Erythroblast (primary cell): ENCODE measurements at places on chromosomes 11 and 22.

GRCh38 chr11:26418386-26418912 lies 86.5 kb downstream of the ANO3 start:
- no peak for DNase-seq

- no peak for DNase-seq
Measured at GRCh38 chr11:119800171-119800570, 71.2 kb upstream of the NECTIN1 start.

GRCh38 chr22:38398609-38399461 lies 56.2 kb downstream of the KCNJ4 start:
- peak; percentile 94 for DNase-seq

DNA sequence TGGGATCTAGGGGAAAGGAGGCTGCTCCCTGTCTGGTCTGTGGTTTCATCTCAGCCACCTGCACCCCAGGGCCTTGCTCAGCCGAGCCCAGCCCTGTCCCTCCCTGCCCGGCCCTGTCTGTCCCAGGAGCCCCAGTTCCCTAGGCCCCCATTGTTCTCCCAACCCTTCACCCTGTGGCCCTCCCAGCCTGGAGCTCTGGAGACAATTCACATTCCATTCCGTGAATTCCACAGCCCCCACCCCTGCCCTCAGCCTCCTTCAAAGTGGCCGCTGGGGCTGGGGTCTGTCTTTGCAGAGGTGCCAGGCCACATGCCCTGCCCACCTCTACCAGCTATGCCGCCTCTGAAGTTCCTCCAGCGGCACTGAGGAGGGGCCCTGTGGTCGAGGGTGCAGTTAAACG lies 77.9 kb upstream of the WNT11 start:
- DNase-seq, result no peak

DNA sequence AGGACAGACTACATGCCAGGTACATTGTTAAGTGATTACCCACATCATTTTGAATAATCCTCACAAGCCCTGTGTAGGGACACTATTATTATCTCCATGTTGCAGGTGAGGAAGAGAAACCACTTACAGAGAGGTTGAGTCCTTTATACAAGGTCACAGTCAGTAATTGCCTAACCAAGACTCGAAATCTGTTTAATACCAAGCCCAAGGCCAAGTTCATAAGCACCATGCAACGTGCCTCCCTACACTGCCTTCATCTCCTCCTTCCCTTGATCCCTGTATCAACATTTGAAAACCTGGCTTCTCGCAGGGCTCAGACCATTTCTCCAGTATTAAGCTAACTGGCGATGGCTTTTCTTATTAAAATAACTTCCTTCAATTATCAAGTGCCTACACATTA lies 41.7 kb upstream of the SEZ6L start:
- DNase-seq, result no peak

GRCh38 chr22:27317096-27317495 lies 484.5 kb downstream of the MN1 start:
- DNase-seq, result peak; percentile 14

- no peak for DNase-seq
Measured at GRCh38 chr11:11963842-11964773, 44.3 kb downstream of the DKK3 start.

- DNase-seq, result no peak
Measured at GRCh38 chr11:64141081-64141783, 24.7 kb downstream of the MACROD1 start.

DNA sequence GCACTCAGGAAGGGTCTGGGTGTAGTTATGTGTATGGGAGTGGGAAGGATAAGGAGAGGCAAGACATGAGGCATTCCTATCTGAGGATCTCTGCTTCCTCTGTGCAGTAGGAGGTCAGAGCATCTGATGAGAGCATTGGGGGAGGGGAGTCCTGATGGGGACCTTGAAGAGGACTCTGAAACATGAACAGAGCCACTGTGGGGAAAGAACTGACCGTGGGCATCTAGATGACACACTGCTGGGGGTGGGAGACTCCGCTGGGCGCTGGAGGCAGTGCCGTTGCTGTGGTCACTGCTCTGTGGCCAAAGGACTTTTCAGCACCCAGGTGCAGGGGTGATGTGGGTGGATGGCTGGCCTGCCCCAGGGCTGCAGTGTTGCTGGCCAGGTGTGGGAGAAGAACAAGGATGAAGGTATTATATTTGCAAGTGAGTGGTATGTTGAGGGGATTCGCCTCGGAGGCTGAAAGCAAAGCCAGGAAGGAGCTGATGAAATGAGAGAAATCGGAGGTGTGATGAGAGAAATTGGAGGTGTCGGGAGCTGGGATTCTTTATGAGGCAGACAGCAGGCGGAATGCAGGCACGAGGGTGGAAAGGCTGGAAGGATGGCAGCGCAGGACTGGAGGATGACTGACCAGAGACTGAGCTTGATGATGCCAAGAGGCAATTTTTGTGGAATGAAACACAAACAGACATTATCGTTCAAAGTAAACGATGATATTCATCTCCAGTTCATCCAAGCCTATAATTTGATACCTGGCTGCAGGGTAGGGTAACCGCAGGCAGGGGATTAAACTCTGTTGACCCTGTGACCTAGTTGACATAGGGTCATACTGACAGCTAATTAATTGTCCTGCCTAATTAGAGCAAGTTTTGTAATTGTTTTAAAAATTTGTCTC lies 19.4 kb upstream of the TMPRSS4 start:
- no peak for DNase-seq

- DNase-seq, result no peak
Measured at GRCh38 chr11:40467771-40468170, 991.7 kb downstream of the LRRC4C start.

DNA sequence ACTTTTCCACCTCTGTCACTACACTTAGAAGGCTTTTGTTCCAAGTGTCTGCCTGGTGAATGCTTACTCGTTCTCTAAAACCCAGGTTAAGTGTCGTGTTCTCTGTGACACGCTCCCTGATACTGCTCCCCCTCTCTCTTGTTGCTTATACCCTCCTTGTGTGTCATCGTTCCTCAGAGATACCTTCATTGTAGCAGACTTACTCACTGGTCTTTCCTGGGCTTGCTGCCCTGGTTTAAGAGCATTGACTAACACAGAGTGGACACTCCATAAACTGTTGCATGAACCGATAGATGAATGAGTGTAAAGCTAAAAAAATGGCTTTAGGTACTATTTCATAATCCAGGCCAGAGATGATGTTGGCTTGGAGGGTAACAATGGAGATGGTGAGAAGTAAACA lies 171.3 kb downstream of the GRIK4 start:
- no peak for DNase-seq

DNA sequence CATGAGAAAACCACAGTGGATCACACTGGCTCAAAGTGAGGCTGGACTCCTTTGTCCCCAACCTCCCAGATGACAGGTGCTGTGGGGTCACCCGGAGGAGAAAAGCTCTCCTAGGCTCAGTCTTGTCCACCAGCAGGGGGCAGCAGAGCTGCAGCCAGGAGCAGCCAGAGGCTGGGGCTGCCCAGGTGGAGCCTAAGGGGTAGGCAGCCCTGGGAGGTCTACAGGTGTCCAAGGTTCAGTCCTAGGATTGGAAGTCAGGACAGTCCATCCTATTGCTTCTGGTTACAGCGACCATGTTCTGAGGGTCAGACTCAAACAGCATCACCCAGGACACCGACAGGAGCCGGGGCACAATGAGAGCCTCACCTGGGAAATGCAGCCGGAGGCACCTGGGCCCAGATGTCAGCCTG lies 77.6 kb upstream of the IGLL5 start:
- DNase-seq, result peak; percentile 31
